ENCODE measurements at places on chromosomes 13 and 19. TPM values are rescaled to one million over a fixed set of nuclear protein-coding genes. Genes with fewer than 3 reads are reported as not detected.

C3 gene
- not detected for total RNA-seq

PARP4 gene
- 21.8 TPM for total RNA-seq

SIAH3 gene
- 0.61 TPM for total RNA-seq

ZNF575 gene
- total RNA-seq = 3.4 TPM

NHLRC3 gene
- 8.2 TPM for total RNA-seq

LRP3 gene
- total RNA-seq = not detected

ZNF99 gene
- total RNA-seq = not detected

FBXO46 gene
- 17.1 TPM for total RNA-seq

SLC39A3 gene
- total RNA-seq = 11.7 TPM

ZNF506 gene
- 50.4 TPM for total RNA-seq

C1QTNF9B gene
- total RNA-seq = not detected

FBN3 gene
- total RNA-seq = 0.06 TPM

MBD3L2 gene
- total RNA-seq = not detected

DAND5 gene
- total RNA-seq = not detected

NTN5 gene
- 2.7 TPM for total RNA-seq

ZNF568 gene
- total RNA-seq = 4.6 TPM

NDUFB7 gene
- 34.3 TPM for total RNA-seq

LGALS7B gene
- not detected for total RNA-seq

MISP gene
- not detected for total RNA-seq

TMEM238 gene
- 12.9 TPM for total RNA-seq

KIR3DL2 gene
- total RNA-seq = 1.00 TPM

CKM gene
- total RNA-seq = not detected

ERFL gene
- total RNA-seq = 6.8 TPM

CNN1 gene
- not detected for total RNA-seq

TNNI3 gene
- total RNA-seq = not detected

ADAMTSL5 gene
- total RNA-seq = 1.9 TPM

NKPD1 gene
- total RNA-seq = 0.81 TPM

C1QTNF9 gene
- 0.17 TPM for total RNA-seq

CNMD gene
- not detected for total RNA-seq

NDUFA13 gene
- 166 TPM for total RNA-seq

LRRC4B gene
- not detected for total RNA-seq

CYP2S1 gene
- 0.41 TPM for total RNA-seq

SHISA7 gene
- total RNA-seq = not detected

THSD1 gene
- total RNA-seq = 0.25 TPM

FCHO1 gene
- 38.4 TPM for total RNA-seq

ZNF497 gene
- 1.2 TPM for total RNA-seq

ZNF534 gene
- not detected for total RNA-seq

ONECUT3 gene
- not detected for total RNA-seq

EDDM13 gene
- not detected for total RNA-seq

ACP7 gene
- not detected for total RNA-seq

SERPINE3 gene
- not detected for total RNA-seq

TPRX1 gene
- total RNA-seq = not detected

FGF22 gene
- total RNA-seq = 0.65 TPM

GTPBP3 gene
- 20.8 TPM for total RNA-seq

CXCL17 gene
- not detected for total RNA-seq

SWSAP1 gene
- total RNA-seq = 2.2 TPM

WASF3 gene
- total RNA-seq = not detected

TUBA3C gene
- not detected for total RNA-seq

FGF21 gene
- not detected for total RNA-seq

FPR1 gene
- not detected for total RNA-seq

ATXN8OS gene
- not detected for total RNA-seq

KCNJ14 gene
- 3.9 TPM for total RNA-seq
